ENCODE measurements at places on chromosomes 12 and 14.
A peak's percentile ranks its signal among the peaks of the same experiment; 100 is the strongest.

GRCh38 chr12:70149013-70149412 is 94.2 kb upstream of the CNOT2 start:
- DNase-seq = no peak

DNA sequence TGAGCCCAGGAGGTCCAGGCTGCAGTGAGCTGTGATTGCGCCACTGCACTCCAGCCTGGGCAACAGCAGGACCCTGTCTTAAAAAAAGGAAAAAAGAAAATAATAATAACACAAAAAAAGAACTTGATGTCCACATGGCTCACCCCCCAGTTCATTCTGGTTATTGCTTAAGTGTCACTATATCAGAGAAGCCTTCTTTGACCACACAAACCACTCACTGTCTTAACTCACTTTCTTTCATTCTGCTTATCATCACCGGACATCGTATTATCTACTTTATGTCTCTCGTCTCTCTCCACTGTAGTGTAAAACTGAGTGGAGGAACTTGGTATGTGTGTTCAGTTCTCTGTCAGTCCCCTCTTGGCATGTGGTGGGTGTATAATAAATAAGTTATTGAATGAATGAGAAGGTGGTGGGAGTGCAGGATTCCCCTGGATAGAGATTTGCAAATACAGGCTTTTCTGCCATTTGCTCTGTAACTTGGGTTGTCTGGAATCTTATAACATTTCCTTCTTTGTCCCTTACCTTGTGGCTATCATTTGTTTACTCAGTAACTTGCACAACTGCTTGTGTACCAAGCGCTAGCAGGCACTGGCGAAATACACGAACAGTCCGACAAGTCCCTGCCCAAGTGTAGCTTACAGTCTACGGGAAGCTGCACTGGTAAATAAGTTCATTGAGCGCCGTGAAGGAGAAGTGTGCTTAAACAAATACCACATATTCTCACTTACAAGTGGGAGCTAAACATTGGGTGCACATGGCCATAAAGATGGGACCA is 86.6 kb upstream of the TRAF3 start:
- DNase-seq = no peak

DNA sequence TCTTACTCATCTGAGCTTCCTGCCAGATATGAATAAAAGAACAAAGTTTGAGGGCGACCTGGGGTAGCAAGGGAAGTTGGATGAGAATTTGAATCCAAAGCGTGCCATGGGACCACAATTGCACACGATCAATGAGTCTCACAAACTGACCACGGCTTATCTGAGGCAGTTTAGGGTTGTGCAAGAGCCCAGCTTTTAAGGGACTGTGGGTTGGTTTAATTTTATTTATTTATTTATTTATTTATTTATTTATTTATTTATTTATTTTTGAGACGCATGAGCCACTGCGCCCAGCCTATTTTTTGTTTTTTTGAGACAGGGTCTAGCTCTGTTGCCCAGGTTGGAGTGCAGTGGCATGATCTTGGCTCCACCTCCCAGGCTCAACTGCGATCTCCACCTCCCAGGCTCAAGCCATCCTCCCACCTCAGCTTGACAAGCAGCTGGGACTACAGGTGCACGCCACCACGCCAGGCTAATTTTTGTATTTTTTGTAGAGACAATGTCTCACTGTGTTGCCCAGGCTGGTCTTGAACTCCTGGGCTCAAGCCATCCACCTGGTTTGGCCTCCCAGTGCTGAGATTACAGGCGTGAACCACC is 1.1 kb downstream of the AMDHD1 start:
- no peak for DNase-seq

DNA sequence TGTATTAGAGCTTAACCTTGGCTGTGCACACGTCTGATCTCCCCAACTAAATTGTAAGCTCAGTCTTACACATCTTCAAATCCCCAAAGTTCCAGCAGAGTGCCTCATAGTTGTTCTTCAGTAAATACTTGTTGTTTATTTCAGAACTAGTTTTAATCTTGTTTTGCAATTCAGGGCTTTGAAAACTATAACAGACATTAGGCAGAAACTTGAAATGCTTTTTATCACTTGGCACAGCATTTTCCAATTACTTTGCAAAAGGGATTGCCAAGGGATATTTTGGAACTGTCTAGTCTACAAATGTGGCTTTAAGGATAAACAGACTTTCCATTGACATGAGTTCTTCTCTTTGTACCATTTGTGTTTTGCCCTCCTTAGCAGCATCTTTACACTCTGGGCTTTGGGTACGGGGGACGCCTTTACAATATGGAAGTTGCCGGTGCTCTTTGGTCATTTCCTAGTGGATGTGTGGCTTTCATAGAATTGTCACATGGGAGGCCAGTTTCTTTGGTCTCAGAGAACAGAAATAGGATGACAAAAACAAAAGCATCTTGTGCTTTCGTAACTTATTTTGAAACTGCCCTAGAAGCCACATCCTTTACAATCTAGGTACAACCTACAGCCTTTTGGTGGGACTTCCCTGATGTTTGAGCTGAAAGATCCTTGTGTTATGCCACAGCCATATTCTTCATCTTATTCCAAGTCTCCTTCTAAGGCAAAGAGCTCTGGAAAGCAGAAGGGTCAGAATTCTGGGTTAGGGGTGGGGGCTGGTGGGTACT is 96.9 kb downstream of the NPAS3 start:
- no peak for DNase-seq

DNA sequence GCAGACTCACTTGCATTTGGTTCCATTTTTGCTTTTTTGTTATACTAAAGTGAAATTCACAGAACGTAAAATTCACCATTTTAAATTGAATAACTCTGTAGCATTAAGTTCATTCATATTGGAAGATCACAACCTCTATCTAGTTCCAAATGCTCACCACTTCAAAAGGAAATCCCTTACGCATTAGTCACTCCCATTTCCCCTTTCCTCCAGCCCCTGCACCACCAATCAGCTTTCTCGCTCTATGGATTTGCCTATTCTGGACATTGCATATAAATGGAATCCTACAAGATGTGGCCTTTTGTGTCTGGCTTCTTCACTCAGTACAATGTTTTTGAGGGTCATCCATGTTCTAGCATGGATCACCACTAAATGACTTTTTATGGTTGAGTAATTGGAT is 294.5 kb downstream of the KSR2 start:
- DNase-seq = no peak

- DNase-seq = no peak
Observed at GRCh38 chr14:64923015-64923414, 8.8 kb downstream of the CHURC1 start.

DNA sequence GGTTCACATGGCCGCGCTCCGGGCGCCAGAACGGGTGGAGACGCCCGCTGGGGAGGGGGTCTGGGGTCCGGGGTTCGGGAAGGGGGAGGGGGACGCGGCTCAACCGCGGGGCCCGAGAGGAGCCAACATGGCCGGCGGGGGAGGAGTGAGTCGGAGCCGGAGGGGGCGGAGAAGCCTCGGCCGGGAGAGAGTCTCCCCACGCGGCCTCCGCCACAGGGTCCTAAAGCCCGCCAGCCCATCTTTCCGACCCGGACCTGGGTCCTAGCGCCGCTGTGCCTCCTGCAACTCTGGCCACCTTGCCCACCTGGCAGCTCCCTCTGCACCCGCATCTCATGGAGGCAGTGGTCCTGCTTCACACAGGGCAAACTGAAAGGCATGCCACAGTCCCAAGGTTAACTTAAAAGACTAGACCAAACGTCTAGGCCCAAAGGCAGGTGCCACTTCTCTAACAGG is at the start of gene BAZ2A:
TSS of gene BAZ2A (minus strand) at position 147 of the 453 bp plus-strand sequence. CDS start 12,796 bp downstream, outside the sequence.
- peak; percentile 95 for DNase-seq

DNA sequence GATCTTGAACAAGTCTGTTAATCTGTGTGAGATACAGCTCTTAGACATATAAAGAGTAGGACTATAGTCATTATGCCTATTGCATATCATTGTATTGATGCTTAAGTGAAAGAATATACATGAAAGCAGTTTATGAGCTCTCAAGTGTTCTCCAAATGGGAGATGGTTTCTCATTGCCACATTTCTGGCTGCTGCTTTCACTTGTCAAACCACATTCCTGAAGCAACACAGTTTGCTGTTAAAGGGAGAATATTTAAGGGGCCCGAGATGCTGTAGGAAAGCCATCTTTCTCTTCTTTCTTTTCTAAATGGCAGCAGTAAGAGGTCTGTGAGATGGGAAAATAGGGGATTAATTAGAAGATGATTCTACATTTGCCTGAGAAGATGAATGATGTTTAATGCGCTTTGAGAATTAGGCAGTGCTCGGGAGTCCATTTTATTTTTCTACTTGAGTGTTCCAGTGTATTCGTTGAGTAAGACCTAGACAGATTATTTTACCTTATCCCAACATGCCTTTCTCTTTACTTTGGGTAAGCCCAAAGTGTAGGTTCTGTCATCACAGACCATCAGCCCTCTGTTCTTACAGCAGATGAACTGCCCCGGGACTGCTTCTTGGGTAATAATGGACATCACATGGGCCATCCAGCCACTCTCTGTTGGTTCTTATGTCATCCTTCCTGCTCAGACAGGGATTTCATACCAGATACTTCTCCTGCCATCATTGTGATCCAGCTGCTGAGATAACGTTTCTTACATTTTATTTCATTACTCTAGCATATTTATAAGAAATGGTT is 35.6 kb downstream of the ANO4 start:
- no peak for DNase-seq

GRCh38 chr12:111454311-111454710 is 48.6 kb downstream of the SH2B3 start:
- DNase-seq = no peak

DNA sequence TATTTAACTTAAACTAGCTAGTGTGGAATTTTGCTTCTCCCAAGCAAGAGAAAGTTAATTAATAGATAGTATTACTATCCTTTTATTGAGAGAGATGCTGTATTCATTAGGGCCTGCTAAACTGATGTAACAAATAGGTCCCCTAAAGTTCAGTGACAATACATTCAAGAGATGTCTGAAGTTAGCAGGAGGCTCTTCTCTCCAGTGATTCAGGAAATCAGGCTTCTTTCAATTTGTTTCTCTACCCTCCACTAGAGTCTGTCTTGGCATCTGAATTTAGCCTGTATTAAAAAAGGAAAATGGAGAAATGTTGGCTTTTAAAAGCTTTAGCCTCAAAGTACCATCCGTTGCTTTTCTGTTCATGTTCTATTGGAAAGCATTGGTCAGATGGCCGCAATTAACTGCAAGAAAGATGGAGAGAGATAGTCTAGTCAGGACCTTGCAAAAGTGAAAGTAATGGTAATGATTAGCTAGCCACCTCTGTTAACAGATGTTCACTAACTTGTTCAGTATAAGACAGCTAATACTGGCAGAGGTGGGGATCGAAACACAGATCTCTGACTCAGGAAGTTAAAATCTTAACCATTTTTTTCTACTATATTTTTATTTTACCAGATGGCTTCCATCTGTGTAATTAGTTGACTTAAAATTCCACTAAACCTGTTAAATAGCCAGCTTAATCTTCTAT is 786.8 kb downstream of the TMTC2 start:
- DNase-seq = no peak

- DNase-seq = no peak
Observed at GRCh38 chr12:40431169-40431568, 206.4 kb downstream of the LRRK2 start.

- DNase-seq = no peak
Observed at GRCh38 chr14:86570371-86570770, 1040.4 kb downstream of the FLRT2 start.
